Bronchus fibroblast of lung (primary cell): ENCODE measurements at places on chromosomes 2 and 18. TPM values are rescaled to one million over a fixed set of nuclear protein-coding genes. Genes with fewer than 3 reads are reported as not detected.

RUFY4 gene
- total RNA-seq: not detected in 2 replicates

ABCG5 gene
- total RNA-seq: not detected in 2 replicates

FKBP1B gene
- total RNA-seq: 16.8 and 26.1 TPM in 2 replicates

UCN gene
- total RNA-seq: 0.15 and 0.84 TPM in 2 replicates

CFC1 gene
- not detected in 2 replicates for total RNA-seq

LRP2 gene
- not detected in 2 replicates for total RNA-seq

L3MBTL4 gene
- under 0.01 TPM in 2 replicates for total RNA-seq

PROM2 gene
- 0.17 and 0.45 TPM in 2 replicates for total RNA-seq

ST6GAL2 gene
- total RNA-seq: under 0.01 TPM in 2 replicates

NAT8 gene
- not detected in 2 replicates for total RNA-seq

ACVR1C gene
- not detected in 2 replicates for total RNA-seq

MALL gene
- total RNA-seq: 6.7 and 9.8 TPM in 2 replicates

RGPD4 gene
- total RNA-seq: not detected in 2 replicates

RASGRP3 gene
- 0.17 and 0.45 TPM in 2 replicates for total RNA-seq

EVX2 gene
- total RNA-seq: not detected in 2 replicates

DOK1 gene
- total RNA-seq: 20.1 and 23.0 TPM in 2 replicates

SAG gene
- not detected in 2 replicates for total RNA-seq

ZC3H15 gene
- 31.7 and 52.8 TPM in 2 replicates for total RNA-seq
